ENCODE measurements at places on chromosomes 3 and 15. TPM values are rescaled to one million over a fixed set of nuclear protein-coding genes. Genes with fewer than 3 reads are reported as not detected.

GRCh38 chr3:178676942-178677790, 140.9 kb downstream of the KCNMB2 start:
- no peak overlapping the region for H3K4me3 ChIP-seq
- no peaks in the 10 kb centered on the region for H3K27me3 ChIP-seq
- H3K4me1 ChIP-seq: peaks cover 2% of the 10 kb centered on the region
- DNase-seq: no peak
- no peak overlapping the region for H3K27ac ChIP-seq

DNA sequence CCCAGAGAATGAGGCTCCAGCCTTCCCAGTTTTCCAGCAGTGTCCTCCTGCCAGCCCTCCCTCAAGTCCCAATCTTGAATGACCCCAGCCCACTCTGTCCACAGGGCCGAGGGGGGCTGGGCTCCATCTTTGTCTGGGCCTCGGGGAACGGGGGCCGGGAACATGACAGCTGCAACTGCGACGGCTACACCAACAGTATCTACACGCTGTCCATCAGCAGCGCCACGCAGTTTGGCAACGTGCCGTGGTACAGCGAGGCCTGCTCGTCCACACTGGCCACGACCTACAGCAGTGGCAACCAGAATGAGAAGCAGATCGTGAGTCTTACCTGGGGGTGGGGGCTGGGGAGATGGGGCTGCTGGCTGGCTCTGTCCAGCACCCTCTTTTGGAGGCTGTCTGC, 5.6 kb upstream of the FES start:
- no peak for DNase-seq
- H3K36me3 ChIP-seq: peaks cover 78% of the 10 kb centered on the region
- peaks cover 23% of the 10 kb centered on the region for H3K4me1 ChIP-seq
- no peak overlapping the region for H3K27ac ChIP-seq

Gene LTK
- total RNA-seq: 25.9 TPM

DNA sequence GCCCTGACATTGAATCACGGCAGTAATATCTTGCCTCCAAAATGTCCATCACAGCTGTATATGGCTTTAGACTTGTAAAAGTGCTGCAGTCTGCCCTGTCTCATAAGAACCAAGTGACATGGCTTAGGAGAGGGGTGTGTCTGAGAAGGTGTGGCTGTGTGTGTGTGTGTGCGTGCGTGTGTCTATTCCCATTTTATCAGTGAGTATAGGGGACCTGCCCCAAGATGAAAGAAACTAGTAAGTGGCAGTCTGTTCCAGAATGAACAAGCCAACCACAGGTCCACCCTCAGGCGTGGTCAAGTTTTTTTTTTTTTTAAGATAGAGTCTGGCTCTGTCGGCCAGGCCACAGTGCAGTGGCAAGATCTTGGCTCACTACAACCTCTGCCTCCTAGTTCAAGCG, 5.6 kb upstream of the RHOV start:
- no peaks in the 10 kb centered on the region for H3K36me3 ChIP-seq
- H3K4me3 ChIP-seq: no peak overlapping the region
- H3K27ac ChIP-seq: no peak overlapping the region
- DNase-seq: no peak
- no peaks in the 10 kb centered on the region for H3K4me1 ChIP-seq

DNA sequence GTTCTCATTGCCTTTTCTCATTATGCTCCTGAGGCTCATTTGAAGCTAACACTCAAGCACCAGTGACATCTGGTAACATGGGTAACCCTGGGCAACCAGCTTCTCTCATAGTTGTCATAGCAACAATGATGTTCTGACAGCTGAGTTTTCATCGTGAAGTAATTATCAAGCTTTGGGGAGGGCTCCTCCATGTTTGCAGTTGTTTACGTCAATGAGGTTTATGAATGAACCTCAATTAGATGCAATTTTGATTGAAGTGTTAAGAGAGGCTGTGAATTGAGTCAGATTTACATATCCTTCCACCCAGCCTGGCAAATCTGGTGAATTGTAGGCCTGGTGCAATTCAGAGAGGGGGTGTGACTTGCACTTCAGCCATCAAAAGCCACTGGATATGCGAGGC, 119.3 kb upstream of the CHD2 start:
- no peak for DNase-seq
- no peaks in the 10 kb centered on the region for H3K36me3 ChIP-seq
- H3K4me3 ChIP-seq: no peak overlapping the region
- H3K27me3 ChIP-seq: no peaks in the 10 kb centered on the region
- H3K27ac ChIP-seq: no peak overlapping the region

Gene NANOGP8
- total RNA-seq: 0.59 TPM

DNA sequence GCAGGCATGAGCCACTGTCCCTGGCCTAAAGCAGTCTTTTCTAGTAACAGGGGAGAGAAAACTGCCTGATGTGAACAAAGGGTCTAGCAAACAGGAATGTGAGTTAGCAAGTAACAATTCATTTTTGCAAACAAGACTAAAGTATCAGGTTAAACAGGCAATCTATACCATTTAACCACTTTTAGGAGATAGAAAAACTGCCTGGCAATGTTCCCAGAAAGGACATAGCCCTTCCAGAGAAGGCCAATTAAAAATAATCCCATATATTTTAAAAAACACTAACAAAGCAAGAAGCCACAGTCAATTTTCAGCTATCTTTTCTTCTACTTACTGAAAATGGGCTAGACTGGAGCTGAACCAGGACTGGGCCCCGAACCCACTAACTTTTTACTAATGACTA, 6.3 kb downstream of the RBSN start:
- H3K27ac ChIP-seq: no peak overlapping the region
- H3K27me3 ChIP-seq: no peaks in the 10 kb centered on the region
- no peak overlapping the region for H3K4me3 ChIP-seq
- H3K36me3 ChIP-seq: peaks cover 76% of the 10 kb centered on the region
- DNase-seq: no peak
- peaks cover 12% of the 10 kb centered on the region for H3K4me1 ChIP-seq

Gene SCN11A
- total RNA-seq: 0.27 TPM

- no peak for DNase-seq
- no peaks in the 10 kb centered on the region for H3K4me1 ChIP-seq
- peaks cover 5% of the 10 kb centered on the region for H3K27me3 ChIP-seq
- no peaks in the 10 kb centered on the region for H3K36me3 ChIP-seq
- no peak overlapping the region for H3K27ac ChIP-seq
Measured at GRCh38 chr3:13559764-13560525, 11.0 kb downstream of the FBLN2 start.

GRCh38 chr3:37910671-37911400, 49.2 kb downstream of the CTDSPL start:
- no peak overlapping the region for H3K4me3 ChIP-seq
- H3K27ac ChIP-seq: no peak overlapping the region
- H3K36me3 ChIP-seq: no peaks in the 10 kb centered on the region
- H3K4me1 ChIP-seq: peaks cover 37% of the 10 kb centered on the region
- no peaks in the 10 kb centered on the region for H3K27me3 ChIP-seq
